Stimulated activated CD8-positive, alpha-beta memory T cell treated with anti-CD3 and anti-CD28 coated beads, Interleukin-2, amount 100 ng/mL, for 1 hour (primary cell): ENCODE measurements at places on chromosomes 5 and 9.

DNA sequence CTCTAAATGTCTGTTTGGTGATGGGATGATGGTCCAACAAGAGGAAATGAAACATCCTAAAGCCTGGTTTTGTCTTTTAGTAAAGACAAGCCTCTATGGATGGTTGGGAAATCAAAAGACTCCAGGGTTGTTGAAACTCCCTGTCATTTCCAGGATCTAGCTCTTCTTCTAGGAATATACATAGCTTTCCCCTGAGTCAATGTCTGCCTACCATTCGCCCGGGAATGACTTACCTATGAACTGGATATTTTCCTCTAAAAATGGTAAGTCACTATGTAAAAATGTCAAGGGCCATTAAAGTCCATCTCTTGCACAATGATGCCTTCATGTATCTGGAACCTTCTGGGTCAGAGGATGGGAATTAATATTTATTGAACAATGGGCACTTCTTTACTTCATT lies 11.1 kb upstream of the KIF12 start:
- DNase-seq, result no peak

- no peak for DNase-seq
Measured at GRCh38 chr5:159207222-159207685, 2.1 kb downstream of the RNF145 start.

GRCh38 chr5:12272389-12272788 lies 368.1 kb upstream of the CTNND2 start:
- DNase-seq, result no peak

DNA sequence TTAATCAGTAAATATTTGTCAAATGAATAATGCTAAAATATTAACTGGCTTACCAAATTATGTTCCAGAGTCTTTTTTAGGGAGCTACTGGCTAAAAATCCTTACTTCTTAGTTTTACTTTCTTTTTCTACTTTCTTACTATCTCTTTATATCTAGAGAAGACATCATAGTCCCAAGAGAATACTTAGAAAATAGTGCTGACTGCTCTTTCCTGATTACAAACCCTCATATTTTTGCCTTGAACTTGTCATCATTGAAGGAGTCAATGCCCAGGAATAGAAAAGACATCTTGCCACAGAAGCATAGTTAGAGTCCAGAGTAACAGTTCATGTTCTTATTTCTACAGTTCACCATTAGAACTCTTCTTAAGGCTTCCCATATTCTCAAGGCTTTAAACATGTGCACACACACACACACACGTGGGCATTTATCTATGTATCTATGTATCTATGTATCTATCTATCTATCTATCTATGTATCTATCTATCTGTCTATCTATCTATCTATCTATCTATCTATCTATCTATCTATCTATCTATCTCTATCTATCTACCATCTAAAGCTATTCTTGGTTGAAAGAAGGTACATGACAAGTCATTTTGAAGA lies 654.3 kb downstream of the ANXA1 start:
- DNase-seq, result no peak

GRCh38 chr9:123645126-123645525 lies 284.8 kb downstream of the DENND1A start:
- DNase-seq, result no peak

DNA sequence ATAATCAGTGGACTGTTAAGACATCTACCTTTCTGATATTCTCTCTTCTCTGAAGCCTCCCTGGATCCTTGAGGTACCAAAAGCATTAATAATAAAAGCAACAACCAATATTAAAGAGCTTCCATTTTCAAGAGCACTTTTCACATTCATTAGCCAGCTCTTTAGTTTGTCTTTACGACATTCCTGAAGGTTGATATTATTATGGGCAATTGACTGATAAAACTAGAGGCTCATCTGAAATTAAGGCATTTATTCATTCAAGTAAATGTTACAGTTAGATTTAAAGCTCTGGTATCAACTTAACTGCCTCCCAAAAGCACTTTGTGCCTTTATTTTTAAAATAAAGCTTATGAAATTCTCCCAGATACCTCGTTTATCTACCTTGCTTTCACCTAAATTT lies 199.6 kb downstream of the PLK2 start:
- DNase-seq, result no peak
